Bronchial epithelial cell (primary cell): ENCODE measurements at places on chromosomes 5 and 9. TPM values are rescaled to one million over a fixed set of nuclear protein-coding genes. Genes with fewer than 3 reads are reported as not detected.

GRCh38 chr9:94054716-94055115, 29.5 kb upstream of the PTPDC1 start:
- no peak for DNase-seq

DNA sequence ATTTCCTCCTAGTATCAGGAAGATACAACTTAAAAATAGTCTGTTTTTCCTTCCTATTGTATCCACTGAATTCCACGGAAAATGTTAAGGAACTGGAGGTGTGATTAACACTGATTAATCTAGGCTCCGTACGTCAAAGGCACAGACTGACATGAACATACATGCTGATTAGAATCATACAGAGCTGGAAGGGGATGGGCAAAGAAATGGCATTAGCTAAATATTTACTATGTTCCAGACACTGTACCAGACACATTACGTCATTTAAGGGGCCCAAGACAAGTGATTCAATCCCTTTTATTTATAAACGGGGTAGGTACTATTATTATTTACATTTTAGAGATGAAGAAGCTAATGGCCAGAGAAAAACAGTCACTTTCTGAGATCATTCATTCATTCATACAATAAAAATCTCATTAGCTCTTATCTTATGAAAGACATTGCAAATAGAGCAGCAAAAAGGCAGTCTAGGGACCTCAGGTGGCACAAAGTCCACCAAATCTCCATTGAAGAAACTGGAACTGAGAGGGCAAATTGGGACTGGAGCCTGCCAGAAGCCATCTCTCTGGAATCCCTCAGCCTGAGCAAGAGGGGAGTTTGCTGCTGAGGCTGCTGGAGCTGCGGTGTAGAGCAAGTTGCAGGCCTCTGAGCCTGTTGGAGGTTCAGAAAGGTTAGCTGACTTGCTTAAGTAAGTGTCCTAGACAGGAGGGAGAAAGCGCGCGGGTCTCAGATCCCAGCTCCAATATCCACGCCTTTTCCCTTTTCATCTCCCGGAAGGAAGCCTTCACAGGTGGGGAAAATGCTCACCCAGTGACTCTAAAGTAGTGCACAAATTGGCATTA, 1.6 kb upstream of the TGFBR1 start:
- peak; percentile 99 for DNase-seq

DNA sequence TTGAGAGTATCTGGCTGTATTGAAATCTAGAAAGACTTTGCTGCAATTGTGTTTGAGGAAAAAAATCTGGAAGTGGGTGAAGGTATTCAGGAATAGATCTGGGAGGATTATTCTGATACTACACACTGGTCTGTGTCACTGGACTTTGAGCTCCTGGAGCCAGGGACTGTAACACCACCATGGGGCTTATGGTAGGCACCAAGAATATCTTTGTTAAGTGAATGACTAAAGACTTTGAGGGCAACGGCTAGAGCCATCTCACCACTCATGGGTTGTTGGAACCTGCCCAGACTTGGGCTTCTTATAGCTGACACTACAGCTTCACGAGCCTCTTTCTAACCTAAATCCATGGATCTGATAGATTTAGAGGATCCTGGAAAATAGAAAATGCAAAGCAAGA, 10.2 kb downstream of the NFX1 start:
- peak; percentile 41 for DNase-seq

DNA sequence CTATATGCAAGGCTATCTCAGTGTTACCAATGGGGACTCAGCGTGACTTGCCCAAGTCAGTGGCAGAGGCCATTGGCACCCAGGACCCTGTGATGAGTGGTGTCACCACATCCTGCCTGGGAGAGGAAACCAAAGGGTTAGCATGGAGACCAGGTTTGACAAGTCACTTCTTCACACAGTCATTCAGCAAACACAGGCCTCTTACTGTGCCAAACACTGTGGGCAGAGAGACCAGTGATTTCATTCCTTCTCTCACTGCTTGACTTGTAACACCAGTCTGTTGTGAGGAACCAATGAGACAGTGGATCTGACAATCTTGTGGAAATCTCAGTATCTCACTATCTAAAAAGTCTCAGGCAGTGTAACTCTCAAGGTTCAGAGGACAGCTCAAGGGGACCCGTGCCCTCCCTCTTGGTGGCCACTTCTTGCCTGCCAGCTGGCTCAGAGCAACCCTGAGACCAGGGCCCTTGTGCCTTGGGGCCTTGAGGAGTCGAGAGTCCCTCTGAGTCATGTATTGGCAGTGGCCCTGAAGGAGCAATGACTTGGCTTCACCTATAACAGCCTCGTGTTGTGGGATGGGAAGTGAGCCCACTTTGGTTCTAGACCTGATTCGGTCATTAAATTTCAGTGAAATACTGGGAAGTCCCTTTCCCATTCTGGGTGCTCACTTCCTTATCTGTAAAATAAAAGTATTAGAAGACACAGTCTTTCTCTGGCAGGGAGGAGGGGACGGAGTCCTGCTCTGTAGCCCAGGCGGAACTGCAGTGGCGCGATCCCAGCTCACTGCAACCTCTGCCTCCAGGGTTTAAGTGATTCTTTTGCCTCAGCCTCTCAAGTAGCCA, 1.6 kb downstream of the FABP6 start:
- peak; percentile 89 for DNase-seq

HAVCR1 gene
- not detected in 2 replicates for total RNA-seq

PLAC8L1 gene
- total RNA-seq = 0.38 and 0.53 TPM in 2 replicates

SLC4A9 gene
- total RNA-seq = 0.38 TPM in 1 of 2 replicates, not detected in the other

SPATA31E1 gene
- not detected in 2 replicates for total RNA-seq

ATP10B gene
- 1.3 and 12.4 TPM in 2 replicates for total RNA-seq

GRCh38 chr9:97847474-97848214, 5.4 kb upstream of the FOXE1 start:
- DNase-seq = no peak

DNA sequence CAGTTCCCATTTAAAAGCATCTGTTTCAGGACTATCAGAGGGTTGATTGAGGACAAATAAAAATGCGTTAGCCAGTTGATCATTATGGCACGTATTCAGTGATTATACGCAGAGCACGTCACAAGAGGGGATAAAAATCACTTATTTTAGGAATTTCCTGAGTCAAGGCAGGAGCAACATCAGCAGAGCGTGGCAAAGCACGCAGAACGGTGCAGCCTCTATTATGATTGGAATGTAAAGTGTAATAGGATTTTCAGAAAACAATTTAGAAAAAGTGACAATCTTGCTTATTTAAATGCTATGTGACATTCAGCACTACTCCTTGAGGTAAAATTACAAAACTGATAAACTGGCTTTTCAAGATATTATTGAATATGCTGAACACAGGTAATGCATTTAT, 413.6 kb upstream of the DAP start:
- no peak for DNase-seq

- no peak for DNase-seq
Measured at GRCh38 chr5:52799358-52799982, 11.8 kb downstream of the ITGA1 start.

DNA sequence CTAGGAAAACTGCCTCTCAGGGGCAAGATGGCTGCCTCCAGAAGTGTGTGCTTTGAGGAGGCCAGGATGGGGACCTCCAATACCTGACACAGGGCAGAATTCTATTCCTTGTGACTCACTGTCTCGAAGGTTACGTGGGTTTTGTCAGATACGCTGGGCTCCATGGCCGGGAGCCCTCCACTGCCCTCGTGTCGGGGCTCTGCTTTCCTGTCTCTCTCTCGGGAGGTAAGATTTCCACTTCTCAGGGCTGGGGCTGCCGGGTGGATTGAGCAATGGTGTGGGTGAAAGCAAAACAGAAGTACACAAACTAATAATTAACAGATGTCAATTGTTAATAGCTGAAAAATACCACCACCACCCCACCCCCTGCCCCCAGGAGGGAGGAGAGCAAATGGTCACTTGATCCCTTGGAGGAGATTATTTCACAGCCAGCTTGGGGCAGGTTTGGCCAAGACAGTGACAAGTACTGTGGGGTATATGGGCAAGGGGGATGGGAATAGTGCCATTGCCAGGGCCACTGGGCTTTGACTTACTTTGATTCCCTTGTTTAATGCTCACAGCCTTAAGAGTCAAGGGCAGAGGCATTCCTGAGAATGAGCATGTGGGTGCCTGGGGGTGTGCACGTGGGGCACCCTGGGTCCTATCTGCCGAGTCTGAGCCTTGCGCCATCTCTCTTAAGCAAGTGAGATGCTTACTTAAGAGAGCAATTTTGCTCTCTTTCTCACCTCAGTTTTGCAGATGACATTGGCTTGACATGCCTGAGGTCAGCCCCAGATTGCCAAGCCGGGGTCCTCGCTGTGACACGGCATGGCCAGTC, 28.8 kb upstream of the DAB2IP start:
- no peak for DNase-seq

DNA sequence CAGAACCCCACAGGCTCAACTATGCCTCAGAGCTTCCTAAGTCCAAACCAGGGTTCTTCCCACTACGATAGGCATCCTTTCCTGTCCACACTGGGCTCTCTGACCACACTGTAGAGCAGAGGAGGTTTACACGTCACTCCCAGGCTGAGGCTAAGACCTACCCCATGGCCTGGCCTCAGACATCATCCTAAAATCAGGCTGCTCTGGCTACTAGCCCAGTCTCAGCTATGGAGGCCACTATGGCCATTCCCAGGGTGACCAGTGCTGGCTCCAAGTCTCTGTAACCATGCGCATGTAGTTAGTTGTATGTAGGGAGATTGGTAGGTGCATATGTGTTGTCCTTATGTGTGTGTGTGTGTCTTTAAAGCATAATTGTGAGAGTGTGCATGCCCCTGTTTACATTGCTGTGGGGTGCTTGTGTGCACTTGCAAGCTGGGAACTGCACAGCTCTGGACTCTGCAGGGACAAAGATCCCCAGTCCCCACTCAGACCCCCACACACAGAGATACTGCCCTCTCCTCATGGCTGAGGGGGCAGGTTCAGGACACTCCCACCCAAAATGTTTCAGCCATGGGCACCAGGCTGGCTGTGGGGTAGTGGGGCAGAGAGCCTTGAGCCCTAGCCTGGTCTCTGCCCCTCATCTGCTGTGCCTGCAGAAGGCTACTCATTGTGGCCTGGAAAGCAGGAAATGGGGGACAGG, 12.3 kb downstream of the PDLIM4 start:
- DNase-seq = no peak

- peak; percentile 39 for DNase-seq
Measured at GRCh38 chr9:104927216-104927911, 591 bp downstream of the ABCA1 start.

MYMK gene
- total RNA-seq = not detected in 2 replicates

CFAP90 gene
- total RNA-seq = not detected in 2 replicates

EPB41L4A gene
- total RNA-seq = 5.3 and 8.3 TPM in 2 replicates
